Activated CD8-positive, alpha-beta memory T cell treated with anti-CD3 and anti-CD28 coated beads for 4 hours (primary cell): ENCODE measurements at places on chromosomes 6 and 20.
A peak's percentile ranks its signal among the peaks of the same experiment; 100 is the strongest.

- peak; percentile 35 for DNase-seq
Measured at GRCh38 chr6:155418017-155418761, 37.5 kb downstream of the NOX3 start.

- DNase-seq, result no peak
Measured at GRCh38 chr6:148703900-148704299, 42.9 kb upstream of the UST start.

GRCh38 chr20:43465625-43465943 lies 7.9 kb downstream of the SRSF6 start:
- no peak for DNase-seq

- DNase-seq, result no peak
Measured at GRCh38 chr6:160102956-160103824, 18.4 kb upstream of the SLC22A1 start.

- no peak for DNase-seq
Measured at GRCh38 chr6:138953451-138953850, 34.6 kb downstream of the REPS1 start.

DNA sequence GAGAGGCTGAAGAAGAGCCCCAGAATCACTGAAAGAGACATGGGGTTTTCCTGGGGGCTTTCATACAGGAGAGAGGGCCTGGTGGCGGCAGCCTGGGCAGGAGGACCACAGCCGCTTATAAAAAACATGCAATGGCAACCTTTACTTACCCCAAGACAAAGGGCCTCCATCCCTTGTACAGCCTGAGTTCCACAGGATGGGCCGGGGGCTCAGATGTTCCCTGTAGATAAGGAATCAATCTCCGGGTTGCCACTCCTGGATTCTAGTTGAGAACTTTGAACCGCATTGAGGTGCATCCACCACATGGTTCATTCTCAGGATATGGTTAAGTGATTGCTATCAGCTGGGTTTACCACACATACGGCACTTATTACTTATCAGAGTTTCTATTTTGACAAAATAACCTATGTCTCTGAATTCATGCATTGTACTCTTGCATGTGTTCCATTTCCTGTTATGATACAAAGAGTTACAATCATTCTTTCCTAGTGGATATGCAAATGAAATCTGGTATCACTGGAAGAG lies 677.6 kb downstream of the KIF16B start:
- no peak for DNase-seq

- no peak for DNase-seq
Measured at GRCh38 chr6:133115946-133116345, 125.2 kb upstream of the EYA4 start.
